ENCODE measurements at places on chromosomes 2 and 18.

GRCh38 chr18:2274613-2275012 is 296.7 kb downstream of the METTL4 start:
- no peak for DNase-seq

DNA sequence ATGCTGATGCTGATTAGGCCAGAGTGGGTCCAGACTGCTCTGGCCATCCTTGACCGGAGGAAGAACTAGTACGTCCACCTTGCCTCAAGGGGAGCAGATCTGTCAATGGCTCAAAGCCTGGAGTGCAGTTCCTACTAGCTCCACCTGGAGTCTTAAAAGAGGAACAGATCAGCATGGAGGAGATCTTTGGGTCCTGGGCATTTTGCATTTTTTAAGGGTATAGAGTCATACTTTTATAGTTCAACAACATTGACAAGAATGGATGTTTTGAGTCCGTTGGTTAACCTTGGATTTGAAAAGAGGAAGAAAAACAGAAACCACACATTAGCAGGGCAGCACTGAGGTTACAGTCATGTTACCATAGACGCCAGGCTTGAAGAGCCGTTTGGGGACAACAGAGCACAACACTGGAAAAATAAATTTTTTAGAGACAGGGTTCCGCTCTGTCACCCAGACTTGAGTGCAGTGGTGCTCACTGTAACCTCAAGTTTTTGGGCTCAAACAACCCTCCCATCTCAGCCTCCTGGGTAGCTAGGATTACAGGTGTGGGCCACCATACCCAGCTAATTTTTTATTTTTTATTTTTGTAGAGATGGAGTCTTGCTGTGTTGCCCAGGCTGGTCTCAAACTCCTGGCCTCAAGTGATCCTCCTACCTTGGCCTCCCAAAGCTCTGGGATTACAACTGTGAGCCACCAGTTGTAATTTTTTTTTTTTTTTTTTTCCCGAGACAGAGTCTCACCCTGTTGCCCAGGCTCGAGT is 78.5 kb downstream of the PRKCE start:
- DNase-seq: peak; percentile 47

DNA sequence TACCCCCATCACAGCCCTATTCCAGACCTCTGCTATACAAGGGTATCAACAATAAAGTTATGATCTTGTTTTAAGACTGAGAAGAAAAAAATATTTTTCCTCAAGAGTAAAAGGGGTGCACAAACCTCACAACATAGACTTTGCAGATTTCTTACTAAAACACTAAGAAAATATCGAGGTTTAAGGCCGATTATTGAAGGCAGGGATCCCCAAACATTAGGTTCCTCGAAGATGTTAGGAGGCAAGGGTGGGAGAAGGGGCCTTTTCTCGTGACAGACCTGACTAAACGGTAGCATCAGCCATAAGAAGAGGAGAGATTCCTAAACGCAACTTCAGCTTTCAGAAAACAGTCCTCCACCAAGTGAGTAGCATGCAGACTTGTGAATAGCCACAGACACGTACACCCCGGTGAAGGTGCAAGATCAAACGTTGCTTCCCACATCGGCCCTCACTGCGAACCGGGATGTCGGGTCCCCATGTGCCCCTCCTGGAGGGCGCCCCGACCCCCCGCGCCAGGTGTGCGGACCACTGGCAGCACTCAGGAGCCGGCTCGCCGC is 678 bp downstream of the PIAS2 start:
- peak; percentile 47 for DNase-seq

GRCh38 chr2:159712929-159713420 is 669 bp downstream of the MARCHF7 start:
- DNase-seq: peak; percentile 52

DNA sequence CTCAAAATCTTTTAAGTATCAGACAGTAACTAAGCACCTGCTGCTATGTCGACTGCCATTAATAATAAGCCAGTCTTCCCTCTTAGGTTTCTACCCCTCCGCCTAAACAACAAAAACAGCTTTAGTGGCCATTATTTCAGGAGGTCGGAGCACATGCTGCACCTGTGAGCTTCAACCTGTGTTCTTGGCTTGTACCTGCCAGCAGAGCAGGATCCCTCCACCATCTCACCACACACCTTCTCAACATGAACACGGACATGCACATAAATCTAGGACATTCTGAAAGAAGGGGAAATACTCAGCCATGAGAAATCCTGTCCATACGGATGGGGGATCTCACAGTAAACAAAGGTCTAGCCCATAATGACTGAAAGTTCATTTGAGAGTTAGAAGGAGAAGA is 3.7 kb downstream of the CYB5A start:
- DNase-seq: no peak

- no peak for DNase-seq
Measured at GRCh38 chr2:201204655-201205514, 21.9 kb downstream of the CASP10 start.

DNA sequence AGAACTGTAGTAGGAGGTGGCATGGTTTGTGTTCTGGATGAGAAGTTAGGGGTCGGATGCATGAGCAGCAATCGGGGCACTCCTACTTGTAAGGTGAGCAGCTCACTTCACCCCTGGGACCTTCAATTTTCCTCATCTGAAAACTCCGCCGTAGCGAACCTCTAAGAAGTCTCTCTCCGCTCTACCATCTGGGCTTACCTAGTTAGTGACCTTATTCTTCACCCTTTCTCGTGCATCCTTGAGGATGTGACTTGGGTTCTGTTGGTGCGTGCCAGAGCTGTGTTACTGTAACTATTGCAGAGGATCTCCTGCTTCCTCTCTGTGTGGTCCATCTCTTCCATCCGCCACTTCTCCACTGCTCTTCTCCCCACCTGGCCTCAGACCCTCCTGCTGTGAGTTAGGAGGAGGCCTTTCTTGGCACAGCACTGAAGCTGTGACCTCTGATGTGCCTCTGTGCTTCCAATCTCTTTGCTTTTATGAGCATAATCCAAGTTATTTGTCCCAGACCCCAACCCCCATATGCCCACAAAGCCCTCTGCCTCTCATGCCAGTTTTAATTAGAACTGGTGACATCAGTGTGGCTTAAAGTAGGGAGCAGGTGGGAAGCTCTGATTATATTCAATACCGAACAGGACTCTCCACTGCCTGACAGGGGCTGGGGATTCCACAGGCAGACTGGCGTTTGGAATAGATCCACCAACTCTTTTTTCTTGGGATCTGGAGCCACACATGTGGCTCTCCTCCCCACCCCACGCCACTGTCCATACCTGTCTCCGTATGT is 178.4 kb downstream of the BCL2 start:
- no peak for DNase-seq

DNA sequence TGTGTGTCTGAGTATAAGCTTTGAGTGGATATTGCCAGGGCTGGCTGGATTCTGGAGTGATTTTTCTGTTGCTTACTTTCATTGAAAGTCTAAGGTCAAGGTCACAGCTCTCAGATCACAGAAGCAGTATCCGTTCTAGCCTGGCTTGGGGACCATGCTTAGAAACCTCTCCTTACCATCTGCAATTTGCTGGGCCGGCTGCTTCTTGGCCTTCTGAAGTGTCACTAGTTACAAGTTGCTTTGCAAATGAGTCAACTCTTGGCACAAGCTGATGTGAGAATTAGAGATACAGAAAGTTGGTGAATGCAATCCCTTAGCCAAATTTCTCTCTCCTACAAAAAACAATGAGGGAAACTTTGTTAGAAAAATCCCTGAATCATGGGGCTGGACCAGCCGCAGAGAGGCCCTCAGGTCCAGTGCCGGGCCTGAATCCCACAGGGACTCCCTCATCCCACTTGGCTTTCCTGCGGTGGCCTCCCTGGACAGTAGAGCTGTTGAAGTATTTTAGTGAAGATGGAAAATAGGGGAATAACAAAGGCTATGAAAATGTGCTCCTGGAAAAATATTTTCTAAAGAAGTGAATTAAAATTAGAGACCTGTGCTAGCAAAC is 92.7 kb upstream of the CNGA3 start:
- no peak for DNase-seq

- peak; percentile 14 for DNase-seq
Measured at GRCh38 chr2:74079522-74080341, 68.0 kb downstream of the BOLA3 start.

DNA sequence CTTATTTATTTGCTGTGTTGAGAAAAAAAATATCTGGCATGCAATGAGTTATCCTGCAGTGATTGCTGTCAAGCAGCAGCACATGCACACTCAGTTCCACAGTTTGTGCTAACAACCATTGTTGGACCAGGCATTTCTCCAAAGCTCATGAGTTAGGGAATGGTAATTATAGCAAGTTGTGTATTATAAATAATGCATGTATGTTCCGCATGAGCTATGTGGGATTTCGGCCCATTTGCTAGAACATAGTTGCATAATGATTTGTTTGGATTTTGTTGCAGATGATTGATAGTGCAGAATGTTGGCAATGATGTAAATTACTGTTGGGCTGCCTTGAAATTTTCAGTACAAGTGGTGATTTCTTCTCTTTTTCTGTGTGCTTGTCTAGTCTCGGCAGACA is 10.7 kb downstream of the KCNJ3 start:
- no peak for DNase-seq

DNA sequence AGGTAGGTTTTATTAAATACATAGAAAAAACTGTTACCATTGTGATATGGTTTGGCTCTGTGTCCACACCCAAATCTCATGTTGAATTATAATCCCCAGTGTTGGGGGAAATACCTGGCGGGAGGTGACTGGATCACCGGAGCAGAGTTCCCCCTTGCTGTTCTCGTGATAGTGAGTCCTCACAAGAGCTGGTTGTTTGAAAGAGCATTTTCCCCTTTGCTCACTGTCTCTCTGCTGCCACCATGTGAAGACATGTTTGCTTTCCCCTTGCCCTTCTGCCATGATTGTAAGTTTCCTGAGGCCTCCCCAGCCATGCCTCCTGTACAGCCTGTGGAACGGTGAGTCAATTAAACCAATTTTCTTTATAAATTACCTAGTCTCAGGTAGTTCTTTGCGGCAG is 352.7 kb upstream of the SLC39A10 start:
- no peak for DNase-seq

- no peak for DNase-seq
Measured at GRCh38 chr18:14963246-14963645, 215.3 kb downstream of the ANKRD30B start.

- DNase-seq: no peak
Measured at GRCh38 chr18:11258039-11258610, 108.8 kb upstream of the PIEZO2 start.

DNA sequence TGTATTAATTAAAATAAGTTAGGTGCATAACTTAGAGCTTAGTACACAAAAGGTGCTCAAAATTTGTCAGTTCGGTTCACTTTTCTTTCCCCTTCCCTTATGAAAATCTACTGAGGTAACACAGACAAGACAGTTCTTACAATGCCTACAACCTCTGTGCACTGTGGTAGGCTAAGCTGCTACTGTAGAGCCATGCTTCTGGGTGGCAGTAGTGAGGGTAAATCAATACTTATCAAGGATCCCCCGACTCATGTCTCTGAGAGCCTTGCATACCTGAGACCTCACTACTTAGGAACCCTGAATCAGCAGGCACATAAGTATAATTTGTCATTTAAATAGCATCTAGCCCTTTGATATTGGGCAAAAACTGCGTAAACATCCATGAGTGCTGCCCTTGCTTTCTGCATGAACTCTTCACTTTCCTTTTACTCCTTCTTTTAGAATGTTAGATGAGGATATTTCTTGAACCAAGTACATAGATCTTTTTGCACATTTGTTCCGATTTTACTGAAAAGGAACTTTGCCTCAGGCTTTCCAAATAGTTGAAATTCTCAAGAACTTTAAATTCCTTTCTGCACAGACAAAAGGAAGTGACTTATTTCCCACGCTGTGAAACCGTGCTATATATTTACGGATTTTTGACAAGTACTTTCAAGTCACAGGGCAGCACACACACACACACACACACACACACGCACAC is 234.4 kb downstream of the TRIB2 start:
- DNase-seq: no peak

DNA sequence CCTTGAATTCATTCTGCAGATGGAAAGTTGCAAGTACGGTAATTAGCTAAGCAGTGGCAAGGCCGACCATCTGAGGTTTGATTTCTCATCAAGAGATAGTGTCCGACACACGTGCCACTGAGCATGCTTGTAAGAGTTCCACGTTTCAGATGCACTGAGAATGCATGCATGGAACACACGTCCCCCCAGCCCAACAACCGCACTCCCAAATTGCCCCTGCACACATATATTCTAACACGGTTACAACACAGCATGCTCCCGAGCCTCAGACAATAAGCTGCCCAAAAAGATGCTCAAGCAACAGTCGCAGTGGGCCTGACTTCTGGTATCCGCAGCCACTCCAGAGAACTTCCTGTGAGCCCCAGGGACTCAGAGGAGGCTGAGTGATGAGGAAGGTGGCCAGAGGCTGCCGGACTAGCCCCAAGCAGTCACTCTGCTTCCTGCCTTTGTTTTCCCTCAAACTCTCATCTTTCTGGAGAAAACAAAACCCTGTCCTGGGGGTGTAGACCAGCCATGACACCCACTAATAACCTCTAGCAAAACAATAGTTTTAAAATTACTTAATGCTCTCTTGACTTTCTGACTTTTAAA is 204.0 kb downstream of the TGIF1 start:
- DNase-seq: no peak

DNA sequence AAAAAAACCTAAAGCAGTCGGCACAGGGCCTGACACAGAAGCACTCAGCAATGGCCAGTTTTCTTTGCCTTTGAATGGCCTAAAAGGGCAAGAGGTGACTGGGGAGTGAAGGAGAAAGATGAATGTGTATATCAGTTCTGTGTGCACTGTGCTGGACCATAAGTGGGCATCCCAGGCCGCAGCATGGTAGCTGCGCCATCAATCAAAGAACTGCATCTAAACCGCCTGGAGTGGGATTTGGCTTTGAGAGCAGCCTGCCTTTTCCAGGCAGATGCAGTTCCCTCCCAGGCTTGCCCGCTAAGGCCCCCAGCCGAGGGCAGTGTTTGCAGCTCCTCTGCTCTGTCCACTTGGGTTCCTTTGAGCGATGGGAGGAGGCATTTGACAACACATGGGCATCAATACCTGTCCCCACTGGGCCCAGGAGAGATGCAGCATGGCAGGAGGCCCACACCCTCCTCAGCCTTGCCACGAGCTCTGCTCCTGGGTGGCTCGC is 144.1 kb downstream of the FAM210A start:
- DNase-seq: no peak

DNA sequence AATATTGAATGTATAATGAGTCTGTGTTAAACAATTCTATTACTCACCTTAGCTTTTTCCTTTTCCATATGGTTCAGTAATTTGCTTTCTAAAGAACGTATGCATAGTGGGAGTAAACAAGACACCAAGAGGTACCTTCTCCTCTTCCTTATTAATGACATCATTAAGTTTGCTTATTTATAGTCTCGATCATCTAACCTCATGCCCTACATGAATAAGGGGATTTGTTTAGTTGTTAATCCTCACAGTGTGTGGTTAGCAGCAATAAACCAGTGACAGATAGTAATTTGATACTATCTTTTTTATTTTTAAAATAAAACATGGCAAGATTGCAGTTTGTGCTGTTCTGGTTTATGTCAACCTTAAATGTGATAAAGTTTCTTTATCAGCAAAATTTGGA is 69.7 kb downstream of the COBLL1 start:
- DNase-seq: no peak

DNA sequence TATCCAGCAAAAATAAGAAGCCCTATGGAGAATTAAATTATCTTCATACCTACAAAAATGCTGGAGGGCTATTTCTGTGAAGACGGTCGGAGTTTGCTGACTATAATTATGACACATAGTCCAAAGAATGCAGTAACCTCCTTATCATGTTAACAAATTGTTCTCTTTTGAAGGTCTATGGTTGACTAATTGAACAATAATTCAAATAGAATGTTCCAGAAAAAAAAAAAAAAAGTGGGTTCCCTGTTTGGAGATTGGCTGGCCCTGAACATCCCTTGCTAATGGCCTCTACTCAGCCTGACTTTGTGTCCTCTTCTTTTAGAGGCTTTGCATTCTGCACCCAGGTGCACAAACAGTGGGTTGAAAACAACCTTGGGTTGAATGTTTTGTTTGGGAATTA is 82.8 kb upstream of the CCBE1 start:
- DNase-seq: no peak
